ENCODE measurements at places on chromosomes 4 and X.

DNA sequence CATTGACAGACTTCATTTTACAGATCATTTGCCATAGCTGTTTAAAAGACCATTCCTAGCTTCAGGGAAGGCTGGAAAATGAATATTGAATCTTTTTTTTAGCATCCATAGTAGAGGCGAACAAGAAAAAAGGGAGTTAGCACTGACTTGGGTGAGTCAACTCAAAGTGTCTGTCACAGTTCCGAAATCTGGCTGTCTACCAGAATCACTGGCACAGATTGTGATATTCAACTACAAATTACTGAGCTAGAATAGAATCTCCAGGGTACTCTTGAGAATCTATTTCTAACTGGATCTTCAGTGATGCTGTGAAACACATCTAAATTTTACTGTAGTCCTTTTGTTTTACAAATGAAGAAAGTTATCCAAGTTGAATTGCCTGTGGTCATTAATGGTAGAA, 31.5 kb downstream of the SEC24B start:
- DNase-seq, result no peak

GRCh38 chr4:86300516-86300915, 59.3 kb downstream of the MAPK10 start:
- no peak for DNase-seq

DNA sequence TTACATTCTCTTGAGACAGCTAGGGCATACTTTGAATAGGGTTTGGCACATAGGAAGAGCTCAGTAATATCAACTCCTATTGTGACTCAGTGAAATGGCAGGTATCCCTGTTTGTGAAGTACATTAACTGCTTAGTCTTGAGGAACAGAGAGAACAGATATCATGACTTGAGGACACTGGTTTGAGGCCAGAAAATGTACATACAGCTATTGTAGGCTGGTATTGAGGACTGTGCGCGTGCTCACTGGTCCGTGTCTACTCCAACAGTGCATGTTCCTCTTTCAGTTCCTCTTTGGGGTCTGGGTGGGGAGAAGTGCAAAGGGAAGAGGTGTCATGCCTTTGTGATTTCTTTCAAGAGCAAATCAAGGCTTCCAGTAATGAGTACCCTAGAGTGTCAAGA, 34.6 kb upstream of the TBC1D9 start:
- no peak for DNase-seq

DNA sequence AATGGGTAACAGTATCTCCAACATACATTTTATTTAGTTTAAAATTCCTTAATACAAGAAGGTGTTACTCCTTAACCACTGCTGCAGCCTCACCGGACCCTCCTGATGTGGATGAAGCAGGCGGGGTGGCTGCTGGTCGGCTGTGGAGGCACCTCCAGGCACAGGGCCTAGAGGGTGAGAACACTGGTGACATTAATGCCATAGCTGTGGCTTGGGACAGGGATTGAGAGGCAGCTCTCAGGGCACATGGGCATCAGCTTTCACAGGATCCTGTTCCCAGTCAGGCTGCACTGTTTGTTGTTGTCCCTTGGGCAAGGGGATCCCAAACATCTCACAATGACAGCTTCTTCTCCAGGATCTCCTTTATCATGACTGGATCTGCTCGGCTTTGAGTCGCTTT, 90.0 kb downstream of the GATB start:
- DNase-seq, result no peak

- DNase-seq, result no peak
These were observed 182.2 kb upstream of the STK26 start for GRCh38 chrX:131840799-131841495.

DNA sequence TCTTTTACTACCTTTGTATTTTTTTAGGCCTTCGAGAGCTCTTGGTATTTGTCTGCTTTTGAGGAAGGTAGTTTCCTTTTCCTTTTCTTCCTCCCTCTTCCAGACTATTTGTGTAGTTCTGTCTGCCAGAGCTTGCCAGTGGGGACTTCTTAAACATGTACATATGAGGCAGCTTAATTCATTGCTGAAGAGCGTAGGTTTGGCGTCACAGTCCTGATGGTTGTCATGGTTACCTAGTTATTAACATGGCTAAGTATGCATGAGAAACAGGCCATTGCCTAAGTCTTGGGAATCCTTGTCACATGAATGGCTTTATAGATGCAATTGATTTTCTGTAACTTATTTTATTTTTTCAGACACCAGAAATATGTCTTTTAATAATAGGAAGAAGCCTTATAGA, 48.5 kb upstream of the ARMCX2 start:
- no peak for DNase-seq

GRCh38 chr4:89720981-89721380, 116.0 kb downstream of the SNCA start:
- no peak for DNase-seq

DNA sequence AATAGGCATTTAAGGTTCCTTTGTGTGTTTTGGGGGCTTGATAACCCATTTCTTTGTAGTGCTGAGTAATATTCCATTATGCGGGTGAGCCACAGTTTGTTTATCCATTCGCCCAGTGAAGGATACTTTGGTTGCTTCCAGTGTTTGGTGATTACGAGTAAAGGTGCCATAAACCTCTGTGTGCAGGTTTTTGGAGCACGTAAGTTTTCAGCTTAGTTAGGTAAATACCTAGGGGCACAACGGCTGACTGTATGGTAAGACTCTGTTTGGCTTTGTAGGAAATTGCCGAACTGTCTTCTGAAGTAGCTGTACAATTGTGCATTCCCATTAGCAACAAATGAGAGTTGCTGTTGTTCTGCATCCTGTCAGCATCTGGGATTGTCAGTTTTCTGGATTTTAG, 3.8 kb upstream of the TBL1X start:
- no peak for DNase-seq

GRCh38 chr4:81353861-81354260, 117.8 kb downstream of the RASGEF1B start:
- no peak for DNase-seq

DNA sequence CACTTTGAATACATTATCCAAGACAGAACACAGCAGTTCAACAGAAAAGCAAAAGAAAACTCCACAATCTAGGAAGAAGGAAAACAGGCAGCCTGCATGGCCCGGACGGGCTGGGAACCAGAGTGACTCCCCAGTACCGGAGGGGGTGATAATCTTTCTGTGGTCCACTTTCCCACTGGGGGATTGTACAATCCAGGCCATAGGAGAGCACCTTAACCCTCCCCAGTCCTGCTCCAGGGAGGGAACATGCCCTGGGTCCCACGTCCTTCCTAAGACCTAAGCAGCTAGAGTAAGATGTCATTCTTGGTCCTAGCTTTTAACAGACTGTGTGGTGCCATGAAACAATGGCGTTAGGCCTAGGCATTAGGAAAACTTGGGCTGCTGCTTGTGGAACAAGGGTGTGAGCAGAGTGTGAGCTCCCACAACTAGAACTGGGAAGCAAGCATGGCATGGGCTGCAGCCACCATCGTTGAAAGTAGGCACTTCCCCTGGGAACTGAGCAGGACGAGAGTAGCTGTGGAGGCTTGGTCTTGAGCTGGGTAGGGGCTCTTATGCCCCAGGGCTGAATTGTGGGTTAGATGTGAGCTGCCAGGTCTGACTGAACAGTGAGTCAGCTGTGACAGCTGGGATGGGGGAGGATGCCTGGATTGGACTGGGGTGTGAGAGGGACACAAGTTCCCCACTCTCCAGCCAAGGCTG, 42.4 kb downstream of the NAT8L start:
- no peak for DNase-seq

- DNase-seq, result no peak
These were observed 64.4 kb upstream of the IBSP start for GRCh38 chr4:87734936-87735335.

DNA sequence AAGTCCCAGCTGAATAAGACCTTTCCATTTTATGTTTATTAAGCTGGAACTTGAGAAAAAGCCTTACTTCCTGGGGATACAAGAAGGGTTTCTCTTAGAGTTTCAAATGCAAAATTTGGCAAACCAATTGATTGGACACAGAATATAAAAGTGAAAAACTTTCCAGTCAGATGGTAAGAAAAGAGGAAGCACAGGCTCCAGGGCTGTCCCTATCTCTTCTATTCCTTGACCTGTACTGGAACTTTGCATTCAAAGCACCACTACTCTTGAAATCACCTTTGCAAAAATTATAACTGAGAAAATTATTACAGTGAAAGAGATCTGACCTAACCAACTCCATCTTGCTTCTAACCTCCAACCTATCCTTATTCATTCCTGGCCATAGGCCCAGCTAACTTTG, 11.7 kb downstream of the PROM1 start:
- no peak for DNase-seq

DNA sequence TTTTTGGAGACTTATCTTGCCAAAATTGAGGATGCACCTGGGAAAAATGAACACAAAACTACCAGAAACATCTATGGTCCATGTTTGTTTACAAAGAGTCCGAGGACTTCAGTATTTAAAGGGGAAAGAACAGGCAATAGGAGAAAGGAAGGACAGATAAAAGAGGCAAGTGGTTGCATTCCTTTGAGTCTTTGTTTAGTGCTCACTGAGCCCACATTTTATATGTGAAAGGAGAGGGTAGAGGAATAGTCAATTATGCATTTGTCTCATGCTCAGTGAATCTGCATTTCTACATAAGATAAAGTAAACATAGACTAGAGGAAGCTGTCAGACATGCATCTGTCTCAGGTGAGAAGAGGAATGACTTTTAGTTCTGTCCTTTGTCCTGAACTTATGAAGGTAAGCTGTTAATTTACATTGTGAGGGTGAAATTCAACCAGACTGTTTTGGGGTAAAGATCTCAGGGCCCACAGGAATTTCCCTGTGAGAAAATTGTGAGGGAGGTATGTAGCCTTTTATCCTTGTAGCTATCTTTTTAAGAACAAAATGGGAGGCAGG, 4.5 kb downstream of the DMP1 start:
- DNase-seq, result no peak

- peak; percentile 17 for DNase-seq
These were observed 100.6 kb downstream of the AKAP4 start for GRCh38 chrX:50100188-50100587.

DNA sequence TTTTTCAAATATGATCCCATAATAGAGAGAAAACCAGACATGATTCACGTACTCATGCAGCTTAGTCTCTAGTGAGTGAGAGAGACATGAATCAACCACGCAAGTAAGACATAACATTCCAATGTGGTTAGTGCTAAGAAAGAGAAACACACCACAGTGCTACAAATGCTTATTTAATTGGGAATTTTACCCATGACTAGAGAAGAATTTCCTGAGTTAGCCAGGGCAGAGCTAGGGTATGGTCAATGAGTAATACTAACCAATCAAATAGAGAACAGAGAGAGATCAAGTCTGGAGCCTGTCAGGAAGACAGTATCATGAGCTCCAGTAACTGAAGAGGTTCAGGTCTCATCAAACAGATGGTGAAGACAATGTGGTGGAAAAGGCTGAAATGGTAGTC, 495.2 kb downstream of the PDGFC start:
- no peak for DNase-seq

DNA sequence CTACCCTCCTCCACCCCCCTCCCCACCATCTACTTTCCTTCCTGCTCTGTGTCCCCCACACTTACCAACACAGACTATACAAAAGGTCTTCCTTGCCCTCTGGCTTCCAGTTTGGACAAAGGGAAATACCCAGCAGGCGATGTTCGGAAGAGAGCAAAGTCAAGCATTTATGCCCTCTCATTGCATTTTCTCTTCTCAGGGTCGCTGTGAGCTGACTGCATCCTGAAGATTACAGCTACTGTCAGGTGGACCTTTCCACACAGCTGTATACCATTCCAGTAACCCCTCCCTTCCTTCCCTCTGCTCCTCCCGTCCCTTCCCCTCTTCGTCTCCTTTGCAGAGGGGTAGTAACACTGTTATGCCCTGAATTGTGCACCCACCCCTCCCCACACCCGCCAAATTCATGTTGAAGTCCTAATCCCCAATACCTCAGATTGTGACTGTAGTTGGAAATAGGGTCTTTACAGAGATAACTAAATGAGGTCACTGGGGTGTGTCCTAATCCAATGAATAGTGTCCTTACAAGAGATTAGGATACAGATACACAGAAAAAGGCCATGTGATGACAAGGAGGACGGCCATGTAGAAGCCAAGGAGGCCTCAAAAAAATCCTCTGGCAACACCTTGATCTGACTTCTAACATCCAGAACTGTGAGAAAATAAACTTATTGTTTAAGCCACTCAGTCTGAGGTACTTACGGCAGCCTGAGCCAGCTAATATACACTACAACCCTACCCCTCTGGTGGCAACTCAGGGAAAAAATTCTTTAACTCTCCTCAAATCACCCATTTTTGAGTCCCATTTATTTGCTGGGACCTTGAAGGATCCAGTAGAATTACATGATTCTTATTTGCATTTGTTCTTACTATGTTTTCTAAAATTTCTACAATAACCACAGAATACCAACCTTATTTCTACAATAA, 11.7 kb downstream of the MORF4L2 start:
- no peak for DNase-seq

- DNase-seq, result no peak
These were observed 28.2 kb downstream of the IGFBP7 start for GRCh38 chr4:57081651-57082621.

- DNase-seq, result peak; percentile 27
These were observed 15.2 kb downstream of the HSD17B11 start for GRCh38 chr4:87375719-87376291.

DNA sequence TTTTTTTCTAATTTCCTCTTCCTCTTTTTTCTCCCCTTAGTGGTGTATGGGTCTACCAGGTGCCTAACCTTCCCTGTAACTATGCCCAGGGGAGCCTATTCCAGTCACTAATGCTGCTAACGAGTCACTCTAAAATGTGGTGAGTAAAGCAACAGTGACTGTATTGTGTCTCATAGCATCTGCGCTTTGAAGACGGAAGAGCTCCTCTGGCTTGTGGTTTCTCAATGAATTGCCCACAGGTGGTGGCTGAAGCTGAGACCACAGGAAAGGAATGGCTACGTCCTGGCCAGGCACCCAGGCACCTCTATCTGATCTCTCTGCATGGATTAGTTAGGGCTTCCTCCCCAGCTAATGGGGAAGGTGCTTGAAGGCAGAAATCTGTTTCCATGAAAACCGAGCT, 763.5 kb upstream of the FRG1 start:
- DNase-seq, result no peak

- no peak for DNase-seq
These were observed 142.3 kb downstream of the PCDH18 start for GRCh38 chr4:137389911-137390520.

GRCh38 chr4:23384741-23385140, 505.1 kb downstream of the PPARGC1A start:
- DNase-seq, result no peak

- no peak for DNase-seq
These were observed 119.5 kb upstream of the LIMCH1 start for GRCh38 chr4:41418444-41418843.

DNA sequence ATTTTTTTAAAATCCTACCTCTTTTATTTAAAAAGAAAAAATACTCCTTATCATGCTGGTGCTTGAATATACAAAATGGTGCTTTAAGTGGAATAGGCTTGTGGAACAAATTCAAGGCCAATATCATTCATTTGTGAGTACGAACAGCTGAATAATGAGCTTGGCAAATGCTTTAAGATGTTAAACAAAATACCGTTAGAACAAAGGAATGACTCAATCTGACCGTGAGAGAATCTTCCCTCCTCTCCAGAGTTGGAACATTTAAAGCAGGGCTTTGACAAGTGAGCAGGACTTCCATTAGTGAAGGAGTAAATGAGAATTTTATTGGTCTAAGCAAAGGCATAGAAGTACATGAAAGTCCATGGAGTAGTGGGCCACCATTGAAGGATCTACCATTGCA, 74.5 kb downstream of the DCLK2 start:
- DNase-seq, result no peak

GRCh38 chr4:71186257-71186565, 152.6 kb upstream of the SLC4A4 start:
- DNase-seq, result no peak
